HFFc6 (cell line): ENCODE measurements at places on chromosomes 7 and 10. TPM values are rescaled to one million over a fixed set of nuclear protein-coding genes. Genes with fewer than 3 reads are reported as not detected.

- DNase-seq, result no peak
- no peaks in the 10 kb centered on the region for H3K4me1 ChIP-seq
- H3K4me3 ChIP-seq, result no peak overlapping the region
- H3K36me3 ChIP-seq, result peaks cover 7% of the 10 kb centered on the region
- no peak overlapping the region for H3K27ac ChIP-seq
Measured at GRCh38 chr10:133060466-133060865, 27.3 kb upstream of the ADGRA1 start.

DNA sequence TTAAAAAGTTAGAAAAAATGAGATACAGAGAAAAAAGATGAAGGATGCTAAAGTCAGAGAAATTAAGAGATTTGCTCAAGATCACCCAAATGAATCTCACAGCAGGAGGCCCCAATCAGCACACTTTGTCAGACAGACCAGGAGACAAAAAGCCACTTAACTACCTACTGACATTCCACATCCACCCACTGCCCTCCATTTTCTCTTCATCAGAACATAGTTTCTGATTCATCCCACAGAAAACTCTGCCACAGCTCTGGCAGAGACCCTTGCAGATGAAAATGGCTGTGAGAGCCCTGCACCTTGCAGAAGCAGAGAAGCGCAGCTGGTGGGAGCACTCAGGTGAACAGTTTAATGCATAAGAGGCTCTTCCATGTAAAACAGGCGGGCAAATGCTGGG is 26.6 kb downstream of the DGKI start:
- H3K4me3 ChIP-seq, result no peak overlapping the region
- H3K4me1 ChIP-seq, result peaks cover 57% of the 10 kb centered on the region
- DNase-seq, result no peak
- H3K36me3 ChIP-seq, result no peaks in the 10 kb centered on the region
- no peak overlapping the region for H3K27ac ChIP-seq

- no peak for DNase-seq
- H3K27me3 ChIP-seq, result 0 out of 2 replicates have a peak, but pooled peaks cover 2% of the 10 kb centered on the region
- H3K36me3 ChIP-seq, result no peaks in the 10 kb centered on the region
- H3K4me1 ChIP-seq, result no peaks in the 10 kb centered on the region; the same call in 1 of the 2 replicates
Measured at GRCh38 chr10:61406242-61406641, 46.9 kb downstream of the TMEM26 start.

- H3K4me1 ChIP-seq, result peaks cover 27% of the 10 kb centered on the region
- peaks cover 23% of the 10 kb centered on the region for H3K27me3 ChIP-seq
- H3K36me3 ChIP-seq, result no peaks in the 10 kb centered on the region
- H3K27ac ChIP-seq, result no peak overlapping the region
- no peak for DNase-seq
- H3K4me3 ChIP-seq, result no peak overlapping the region
Measured at GRCh38 chr10:86349474-86349873, 17.1 kb downstream of the GRID1 start.

The GIMAP2 gene
- total RNA-seq, result not detected in 3 replicates

The SMO gene
- total RNA-seq, result 0.18 to 0.64 TPM (median 0.57 TPM) in 3 replicates
